ENCODE measurements at places on chromosomes 1 and 21.
A peak's percentile ranks its signal among the peaks of the same experiment; 100 is the strongest.

- no peak for DNase-seq
These were observed 130.1 kb downstream of the SIM2 start for GRCh38 chr21:36828891-36829515.

GRCh38 chr1:26408604-26409003, 2.0 kb upstream of the LIN28A start:
- DNase-seq, result no peak

DNA sequence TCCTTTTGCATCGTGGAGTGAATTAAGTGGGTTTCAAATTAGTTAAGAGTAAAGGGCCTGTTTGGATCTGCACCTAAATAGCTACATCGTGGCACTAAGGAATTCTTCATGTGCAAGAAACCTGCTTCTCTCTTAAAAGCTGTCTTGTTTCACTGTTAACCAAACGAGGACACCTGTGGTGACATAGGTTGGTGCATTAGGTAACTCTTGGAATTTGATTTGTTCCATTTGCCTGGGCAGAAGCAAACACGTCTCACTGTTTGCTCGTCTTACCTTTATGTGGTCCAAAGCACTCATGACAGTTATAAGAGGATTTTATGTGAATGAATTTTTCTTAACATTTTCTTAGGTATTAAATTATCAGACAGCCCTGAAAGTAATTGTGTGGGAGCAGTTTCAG, 60.9 kb downstream of the PRDM2 start:
- no peak for DNase-seq

DNA sequence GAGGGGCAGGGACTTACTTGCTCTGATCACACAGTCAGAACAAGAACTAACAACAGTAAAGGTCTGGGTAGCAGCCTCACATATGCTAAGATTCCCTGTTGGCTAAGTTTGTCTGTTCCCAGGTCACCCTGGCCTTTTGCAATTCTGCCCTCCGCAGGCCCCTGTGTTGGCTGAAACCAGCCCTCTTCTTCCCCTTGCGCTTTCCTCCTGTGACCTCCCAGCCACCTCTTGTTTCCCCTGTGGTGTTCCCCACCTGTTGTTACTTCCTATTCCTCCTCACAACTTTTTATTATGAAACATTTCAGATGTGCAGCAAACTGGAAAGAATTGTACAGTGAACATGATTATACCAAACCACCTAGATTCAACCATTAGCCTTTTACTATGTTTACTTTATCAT, 23.4 kb downstream of the MAPKAPK2 start:
- DNase-seq, result no peak

DNA sequence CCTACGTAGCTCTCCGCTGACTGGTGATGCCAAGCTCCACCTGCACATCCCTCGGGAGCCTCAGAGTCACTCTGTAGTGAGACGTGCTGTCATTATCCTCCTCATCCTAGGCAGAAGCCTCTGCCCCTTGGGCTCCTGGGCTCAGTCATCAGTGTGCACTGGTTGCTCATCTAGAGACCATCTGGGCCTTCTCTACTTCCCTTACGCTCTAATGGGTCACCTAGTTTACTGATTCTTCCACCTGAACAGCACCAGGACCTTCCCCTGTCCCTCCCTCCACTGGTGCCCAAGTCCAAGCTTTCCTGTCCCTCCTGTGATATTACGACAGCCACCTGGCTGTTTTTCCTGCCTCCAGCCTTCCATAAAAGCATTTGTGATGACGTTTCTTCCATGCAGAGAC, 136.1 kb upstream of the ERRFI1 start:
- DNase-seq, result no peak

DNA sequence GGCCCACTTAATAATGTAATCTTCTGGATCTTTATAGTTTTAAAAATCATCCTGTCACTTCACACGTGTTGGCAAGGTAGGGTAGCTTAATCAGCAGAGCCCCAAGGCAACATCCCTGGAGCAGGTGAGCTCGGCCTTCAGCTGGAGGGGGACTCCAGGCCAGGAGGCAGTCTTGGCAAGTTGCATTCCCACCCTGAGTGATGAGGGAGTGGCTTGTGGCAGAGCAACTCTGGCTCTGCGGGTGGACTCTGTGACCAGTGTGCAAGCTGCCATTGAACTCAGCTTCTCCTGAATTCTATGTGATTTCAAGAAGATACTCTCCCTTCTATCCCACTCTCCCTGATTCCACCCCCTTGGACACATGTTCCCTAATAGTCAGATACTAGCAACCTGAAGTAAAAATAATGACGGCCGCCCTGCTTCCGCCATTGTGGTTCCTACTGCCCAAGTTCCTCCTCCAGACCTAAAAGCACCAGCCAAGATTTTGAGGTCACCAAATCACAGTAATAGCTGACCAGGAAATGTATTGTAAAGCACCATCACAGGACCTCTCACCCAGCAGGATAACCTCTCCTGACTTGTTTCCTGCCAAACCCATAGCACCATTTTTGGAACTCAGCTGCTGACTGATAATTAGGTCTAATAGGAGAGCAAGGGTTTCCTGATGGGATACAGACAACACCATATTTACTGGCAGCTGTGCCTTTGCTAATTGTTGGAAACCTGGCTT, 11.5 kb upstream of the LYST start:
- DNase-seq, result no peak

DNA sequence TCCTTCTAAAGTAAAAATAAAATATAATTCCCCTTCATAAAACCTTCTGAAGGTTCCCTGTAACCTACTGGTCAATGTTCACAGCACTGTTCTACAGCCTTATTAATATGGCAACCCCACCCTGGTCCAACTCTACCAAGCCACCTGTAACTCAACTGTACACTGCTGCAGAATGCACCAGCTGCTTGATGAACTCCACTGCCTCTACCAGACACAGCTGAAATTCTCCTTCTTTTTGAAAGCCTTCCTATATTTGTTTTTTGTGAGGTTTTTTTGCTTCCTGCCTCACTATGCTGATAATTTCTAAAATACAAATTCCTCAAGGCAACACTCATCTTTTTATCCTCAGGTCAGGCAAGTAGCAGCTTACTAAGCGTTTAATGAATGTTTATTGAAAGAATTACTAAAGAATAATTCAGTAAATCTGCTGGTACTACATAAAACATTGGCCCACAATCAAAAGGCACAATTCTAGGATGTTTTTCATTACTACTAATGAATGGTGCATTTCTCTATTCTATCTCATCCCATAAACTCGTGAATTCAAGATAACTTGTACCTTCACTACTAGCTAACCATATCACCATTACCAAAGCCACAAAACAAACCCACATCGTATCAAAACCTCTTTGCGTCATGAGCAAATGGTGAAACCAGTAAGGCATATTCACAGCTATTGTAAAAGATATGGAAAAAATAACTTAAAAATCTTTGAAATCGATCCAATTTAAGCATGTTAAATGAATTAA, 2.4 kb downstream of the SSX2IP start:
- no peak for DNase-seq

DNA sequence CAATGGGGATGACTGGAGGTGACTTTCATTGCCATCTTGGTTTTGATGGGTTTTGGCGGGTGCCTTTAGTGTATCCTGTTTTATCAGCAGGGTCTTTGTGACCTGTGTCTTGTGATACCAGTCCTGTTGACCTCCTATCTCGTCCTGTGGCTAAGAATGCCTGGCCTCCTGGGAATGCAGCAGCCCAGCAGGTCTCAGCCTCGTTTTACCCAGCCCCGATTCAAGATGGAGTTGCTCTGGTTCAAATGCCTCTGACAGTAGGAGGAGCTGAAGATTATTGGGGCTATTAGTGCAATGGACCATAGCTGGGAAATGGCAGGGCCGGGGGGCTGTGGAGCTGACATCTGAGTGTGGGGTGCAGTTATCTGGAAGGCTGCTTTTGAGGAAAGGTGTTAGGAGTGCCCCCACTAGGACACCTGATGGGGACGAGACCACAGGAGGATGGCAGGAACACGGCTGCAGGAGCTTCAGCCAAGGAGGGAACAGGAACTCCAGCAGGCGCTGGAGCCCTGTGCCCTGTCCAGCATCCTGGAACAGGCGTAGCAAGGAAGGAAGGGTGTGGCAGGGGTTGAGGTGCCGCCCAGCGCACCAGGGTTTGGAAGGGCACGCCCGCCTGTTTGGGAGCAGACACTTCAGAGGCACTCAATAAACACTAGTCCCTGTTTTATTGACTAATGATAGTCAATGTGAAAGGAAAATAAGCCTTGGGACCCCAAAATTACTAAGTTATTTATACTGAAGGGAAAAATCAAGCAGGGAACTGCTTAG, 15.3 kb upstream of the AGPAT3 start:
- no peak for DNase-seq

DNA sequence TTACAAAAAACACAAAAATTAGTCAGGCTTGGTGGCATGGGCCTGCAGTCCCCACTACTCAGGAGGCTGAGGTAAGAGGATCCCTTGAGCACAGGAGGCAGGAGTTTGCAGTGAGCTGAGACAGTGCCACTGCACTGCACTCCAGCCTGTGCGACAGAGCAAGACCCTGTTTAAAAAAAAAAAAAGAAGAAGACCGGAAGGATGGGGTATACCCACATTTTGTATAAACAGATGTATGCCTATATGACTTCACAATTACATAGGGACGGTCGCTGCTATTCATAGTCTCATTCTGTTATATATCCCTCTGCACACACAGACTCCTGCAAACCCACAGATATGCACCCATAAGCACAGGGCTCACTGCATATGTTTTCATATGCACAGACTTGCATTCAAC, 12.7 kb downstream of the LCK start:
- DNase-seq, result no peak

GRCh38 chr1:155569988-155570592, 7.5 kb upstream of the ASH1L start:
- DNase-seq, result no peak

- no peak for DNase-seq
These were observed 16.4 kb downstream of the RPE65 start for GRCh38 chr1:68433395-68433794.

GRCh38 chr1:110455151-110455550, 4.2 kb downstream of the PROK1 start:
- no peak for DNase-seq

DNA sequence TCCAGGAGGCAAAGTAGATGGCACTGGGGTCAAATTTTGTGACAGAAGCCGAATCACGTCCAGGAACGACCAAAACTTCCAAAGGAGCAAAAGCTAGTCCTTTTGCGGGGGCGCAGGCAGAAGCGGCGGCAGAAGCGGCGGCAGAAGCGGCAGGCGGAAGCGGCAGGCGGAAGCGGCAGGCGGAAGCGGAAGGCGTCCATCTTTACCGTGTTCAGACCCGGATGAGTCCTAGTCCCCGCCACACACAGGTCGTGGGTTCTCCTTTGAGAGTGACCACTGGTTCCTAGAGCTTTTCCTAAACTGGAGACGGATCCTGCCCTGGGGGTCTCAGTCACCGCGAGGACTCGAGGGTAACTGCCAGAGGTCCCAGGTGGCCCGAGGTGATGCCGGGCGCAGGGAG, 53.6 kb downstream of the POFUT2 start:
- DNase-seq, result no peak

DNA sequence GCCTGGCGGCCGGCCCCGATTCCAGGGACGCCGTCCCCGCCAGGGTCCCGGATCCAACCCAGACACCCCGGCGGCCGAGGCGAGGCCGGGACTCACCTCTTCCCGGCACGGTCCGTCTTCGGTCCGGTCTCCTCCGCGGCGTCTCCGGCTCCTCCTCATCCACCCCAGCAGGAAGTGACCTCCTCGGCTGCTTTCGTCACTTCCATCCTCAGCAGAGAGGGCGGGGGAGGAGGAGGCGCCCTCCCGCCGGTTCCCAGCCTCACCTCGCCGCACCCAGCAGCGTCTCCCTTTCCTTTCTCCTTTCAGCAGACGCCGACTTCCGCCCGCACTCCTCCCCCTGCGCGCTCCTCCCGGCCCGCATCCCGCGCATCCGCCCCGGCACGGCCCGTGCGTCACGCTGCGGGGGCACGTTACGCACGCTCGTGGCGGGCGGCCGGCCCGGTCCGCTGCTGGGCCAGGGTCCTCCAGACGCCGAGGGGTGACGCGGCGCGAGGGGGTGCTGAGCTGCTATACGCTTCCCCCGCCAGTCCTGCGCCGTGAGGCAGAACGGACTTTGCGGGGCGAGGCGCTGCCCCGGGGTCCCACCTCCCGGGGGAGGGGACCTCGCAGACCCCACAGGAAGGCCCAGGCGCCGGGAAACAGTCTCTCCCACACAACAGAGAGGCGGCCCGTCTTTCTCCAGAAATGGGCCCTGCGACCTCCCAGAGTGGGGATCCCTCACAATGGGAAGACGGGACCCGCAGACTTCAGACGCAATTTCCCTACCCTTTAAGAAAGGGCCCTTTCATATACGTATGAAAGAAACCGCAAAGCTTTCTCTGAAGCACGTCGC, at the start of gene ETV3:
ETV3 (minus strand) TSS at position 176 of the 832 bp plus-strand sequence. CDS start 2,043 bp downstream, outside the sequence.
- DNase-seq, result peak; percentile 71

- peak; percentile 100 for DNase-seq
These were observed 64.0 kb downstream of the OLIG1 start for GRCh38 chr21:33133892-33134291.

GRCh38 chr1:15882665-15883064, 35.2 kb downstream of the SPEN start:
- no peak for DNase-seq

- peak; percentile 88 for DNase-seq
These were observed 179.4 kb downstream of the HIVEP3 start for GRCh38 chr1:41739061-41739955.

DNA sequence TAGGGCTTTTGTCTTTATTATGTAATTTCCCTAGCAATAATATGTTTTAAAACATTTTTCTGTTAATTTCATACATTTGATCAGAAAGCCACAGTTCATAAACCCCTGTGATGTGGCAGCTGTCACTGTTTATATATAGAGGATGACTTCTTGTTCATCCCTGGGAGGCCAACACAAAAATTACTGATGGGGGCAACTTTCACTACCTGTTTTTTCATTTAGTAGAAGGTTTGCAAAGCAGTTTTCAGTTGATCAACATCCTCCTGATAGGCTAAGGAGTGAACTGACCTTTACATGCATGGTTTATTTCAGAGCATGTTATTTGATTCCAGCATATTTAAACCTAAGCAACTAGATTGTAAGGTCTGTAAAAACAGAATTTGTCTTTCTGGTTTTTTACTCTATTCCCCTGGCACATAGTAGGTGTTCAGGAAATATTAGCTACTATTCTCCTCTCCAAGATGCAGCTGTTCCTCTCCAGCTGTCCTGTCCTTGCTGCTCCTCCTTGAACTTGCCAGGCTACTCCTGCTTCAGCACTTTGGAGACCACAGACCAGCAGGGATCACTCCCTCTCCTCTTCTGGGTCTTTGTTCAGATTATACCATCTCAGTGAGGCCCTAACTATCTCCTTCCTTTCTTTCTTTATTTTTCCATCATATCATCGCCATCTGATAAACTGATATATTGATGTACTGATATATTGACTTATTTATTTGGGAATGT, 54.7 kb downstream of the ROR1 start:
- no peak for DNase-seq

GRCh38 chr1:1219341-1219740, 5.4 kb upstream of the TNFRSF4 start:
- DNase-seq, result no peak

- no peak for DNase-seq
These were observed 77.5 kb downstream of the PLPP3 start for GRCh38 chr1:56501888-56502287.

GRCh38 chr1:47870946-47871676, 126.1 kb downstream of the TRABD2B start:
- DNase-seq, result no peak

- no peak for DNase-seq
These were observed 368.3 kb upstream of the TMPRSS15 start for GRCh38 chr21:18771845-18772380.

GRCh38 chr1:247079141-247079874, 697 bp upstream of the ZNF670 start:
- no peak for DNase-seq

Data from NCI-H524 (cell line).